ENCODE measurements at places on chromosomes 6 and 20.

GRCh38 chr6:14690120-14691056 lies 555.5 kb upstream of the JARID2 start:
- DNase-seq, result no peak

DNA sequence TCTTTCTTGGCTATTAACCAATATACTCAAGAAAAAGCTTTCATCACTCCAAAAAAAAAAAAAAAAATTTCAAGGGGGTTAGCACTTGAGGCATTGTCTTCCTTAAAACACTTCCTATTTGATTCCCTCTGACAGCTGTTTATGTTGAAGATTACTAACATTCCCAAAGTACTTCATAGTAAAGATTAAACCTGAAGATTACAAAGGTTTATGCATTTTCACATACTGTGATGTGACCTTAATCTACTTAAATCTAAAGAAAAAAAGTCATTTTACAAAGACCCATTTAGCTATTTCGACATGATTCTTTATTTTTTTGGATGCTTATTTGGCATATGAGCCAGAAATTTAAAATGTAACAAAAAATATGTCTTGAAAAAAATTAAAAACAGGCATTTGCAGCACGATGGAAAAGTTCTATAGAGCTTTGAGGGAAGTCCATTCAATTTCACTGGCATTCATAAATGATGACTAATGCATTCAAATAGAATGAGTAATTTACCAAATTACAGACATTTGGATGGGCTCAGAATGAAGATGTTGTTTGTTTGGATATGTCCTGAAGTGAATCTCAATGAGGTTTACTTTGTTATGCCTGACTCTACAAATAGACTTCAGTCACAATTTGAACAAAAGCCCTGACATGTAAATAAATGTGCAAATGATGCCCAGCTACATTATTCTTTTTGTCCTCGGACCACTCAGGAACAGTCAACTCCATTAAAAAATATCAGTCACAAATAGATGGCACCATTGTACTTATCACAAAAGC lies 674.6 kb upstream of the MARCKS start:
- DNase-seq, result no peak

GRCh38 chr6:149913540-149914240 lies 9.2 kb downstream of the RAET1G start:
- DNase-seq, result no peak

DNA sequence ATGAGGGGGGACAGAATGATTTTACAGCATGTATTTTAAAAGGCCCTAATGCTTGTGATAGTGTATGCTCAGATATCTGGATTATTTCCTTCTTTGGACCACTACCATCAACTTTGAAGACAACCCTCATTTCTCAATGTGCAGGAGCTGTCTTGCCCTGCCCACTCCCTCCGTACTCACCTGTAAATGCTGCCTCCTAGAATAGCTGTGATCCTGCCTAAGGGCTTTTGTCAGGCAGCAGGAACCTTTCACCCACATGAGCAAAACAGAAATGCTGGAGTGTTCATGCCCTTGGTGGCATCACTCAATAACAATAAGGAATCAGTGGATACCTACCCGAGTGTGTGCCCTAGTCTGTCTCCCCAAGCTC lies 723.6 kb upstream of the FLRT3 start:
- DNase-seq, result no peak

- DNase-seq, result no peak
Measured at GRCh38 chr6:140636908-140637402, 1262.5 kb upstream of the CITED2 start.

DNA sequence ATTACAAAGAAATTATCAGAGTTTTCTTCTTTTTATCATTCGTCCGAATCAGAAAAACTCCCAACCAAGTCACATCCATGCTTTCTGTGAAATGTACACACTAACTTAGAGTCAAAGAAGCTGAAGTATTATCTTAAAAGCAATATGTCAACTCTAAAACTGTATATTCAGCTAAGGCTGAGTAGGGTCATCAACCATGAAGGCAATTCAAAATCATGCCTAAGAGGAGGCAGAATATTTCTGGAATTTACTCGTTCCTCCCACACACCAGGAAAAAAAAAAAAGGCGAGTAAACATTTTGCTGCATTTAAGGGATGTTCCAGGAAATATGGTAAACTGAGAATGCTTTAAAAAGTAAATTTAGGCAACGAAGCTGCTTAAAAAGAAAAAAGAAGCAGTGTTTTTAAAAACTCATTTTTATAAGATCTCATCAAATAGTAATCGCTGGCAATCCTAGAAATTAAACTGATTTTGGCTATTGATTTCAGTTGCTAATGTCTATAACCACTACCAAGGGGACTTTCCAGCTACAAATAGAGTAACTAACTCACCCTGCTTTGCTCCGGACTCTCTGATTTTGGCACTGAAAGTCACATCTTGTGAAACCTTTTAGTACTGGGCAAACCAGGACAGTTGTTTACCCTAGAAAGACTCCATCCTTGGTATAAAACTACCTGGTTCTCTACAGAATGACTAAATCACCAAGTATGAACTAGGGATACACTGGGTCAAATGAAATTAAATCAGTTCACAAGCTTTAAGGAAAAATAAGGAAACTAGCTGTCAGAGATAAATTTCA lies 82.8 kb downstream of the MBOAT1 start:
- DNase-seq, result no peak

GRCh38 chr6:36130667-36131510 lies 576 bp downstream of the MAPK13 start:
- DNase-seq, result peak; percentile 45

DNA sequence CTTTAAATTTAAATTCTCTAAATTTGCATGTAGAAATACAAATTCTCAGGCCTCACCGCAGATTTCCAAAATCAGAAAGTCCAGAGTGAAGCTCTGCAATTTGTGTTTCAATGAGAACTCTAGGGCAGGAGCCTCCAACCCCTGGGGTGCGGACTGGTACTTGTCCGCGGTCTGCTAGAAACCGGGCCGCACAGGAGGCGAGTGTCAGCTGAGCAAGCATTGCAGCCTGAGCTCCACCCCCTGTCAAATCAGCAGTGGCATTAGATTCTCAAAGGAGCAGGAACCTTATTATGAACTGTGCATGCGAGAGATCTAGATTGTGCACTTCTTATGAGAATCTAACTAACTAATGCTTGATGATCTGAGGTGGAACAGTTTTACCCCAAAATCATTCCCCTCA lies 203.0 kb upstream of the PCSK2 start:
- no peak for DNase-seq

- no peak for DNase-seq
Measured at GRCh38 chr6:12969966-12970365, 253.4 kb downstream of the PHACTR1 start.

GRCh38 chr6:160050022-160050421 lies 71.6 kb upstream of the SLC22A1 start:
- DNase-seq, result no peak

GRCh38 chr6:1554476-1555310 lies 55.0 kb upstream of the FOXC1 start:
- peak; percentile 59 for DNase-seq

- no peak for DNase-seq
Measured at GRCh38 chr6:16697437-16698161, 63.7 kb downstream of the ATXN1 start.

DNA sequence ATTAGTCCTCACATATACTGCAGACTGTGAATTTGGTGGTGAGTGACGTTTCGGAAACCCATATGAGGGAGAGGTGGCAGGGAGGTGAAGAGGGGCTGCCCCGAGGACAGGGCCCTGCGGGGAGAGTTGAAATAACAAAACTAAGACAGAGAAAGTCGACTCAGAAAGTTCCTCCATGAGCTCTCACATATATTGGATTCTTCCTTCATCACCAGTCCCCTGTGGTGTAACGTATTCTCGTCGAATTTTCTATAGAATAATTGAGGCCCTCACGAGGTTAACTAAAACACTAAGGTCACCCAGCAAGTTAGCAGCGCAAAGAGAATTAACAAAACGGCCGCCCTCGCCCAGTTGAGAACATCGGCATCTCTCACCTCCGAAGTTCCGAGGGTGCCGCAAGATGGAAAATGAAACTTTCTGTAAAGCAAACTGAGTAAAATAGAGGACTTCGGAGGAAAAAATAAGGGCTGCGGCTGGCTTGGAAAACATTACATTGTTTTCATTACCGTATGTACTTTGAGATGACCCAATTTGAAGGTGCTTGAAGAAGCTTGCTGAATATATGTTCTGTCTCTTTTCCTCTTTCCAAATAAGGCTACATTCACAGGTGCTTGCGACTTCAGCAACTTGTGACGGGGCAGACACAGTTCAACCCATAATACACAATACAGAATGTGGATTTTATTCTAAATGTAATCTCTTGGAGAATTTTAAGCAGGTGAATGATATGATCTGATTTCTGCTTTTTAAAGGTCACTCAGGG lies 490.9 kb upstream of the JARID2 start:
- DNase-seq, result peak; percentile 49

GRCh38 chr6:135183002-135183531 lies 2.0 kb downstream of the MYB start:
- peak; percentile 41 for DNase-seq

- no peak for DNase-seq
Measured at GRCh38 chr6:106730718-106731117, 101.3 kb downstream of the QRSL1 start.

- peak; percentile 74 for DNase-seq
Measured at GRCh38 chr6:154249499-154250298, 106.9 kb downstream of the IPCEF1 start.

DNA sequence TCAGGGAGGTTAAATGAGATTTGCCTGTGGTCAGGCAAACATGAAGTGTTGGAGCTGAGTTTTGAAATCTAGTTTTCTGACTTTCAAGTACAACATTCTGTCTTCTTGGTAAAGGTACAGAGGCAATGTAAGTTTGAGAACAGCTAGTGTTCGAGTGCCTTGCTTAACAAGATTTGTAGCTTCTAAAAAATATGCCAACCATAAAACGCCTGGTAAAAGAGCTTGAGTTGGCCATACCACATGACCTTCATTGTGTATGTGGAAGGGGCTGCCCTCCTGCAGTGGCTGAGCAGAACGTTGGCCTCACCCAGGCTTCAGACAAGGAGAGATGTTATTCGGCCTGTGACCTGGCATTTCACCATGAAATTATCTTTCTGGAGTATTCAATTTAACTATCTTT lies 86.5 kb downstream of the MAP7 start:
- no peak for DNase-seq

- peak; percentile 29 for DNase-seq
Measured at GRCh38 chr6:27188061-27188884, 59.2 kb upstream of the PRSS16 start.

- DNase-seq, result no peak
Measured at GRCh38 chr6:35385457-35386202, 43.3 kb downstream of the PPARD start.

GRCh38 chr6:144659202-144660182 lies 374.4 kb downstream of the UTRN start:
- peak; percentile 12 for DNase-seq
